ENCODE measurements at places on chromosomes 4 and X.

GRCh38 chrX:118825227-118825626, 1.6 kb downstream of the ZCCHC12 start:
- DNase-seq: no peak

GRCh38 chr4:94453391-94453963, 1.7 kb downstream of the PDLIM5 start:
- no peak for DNase-seq

DNA sequence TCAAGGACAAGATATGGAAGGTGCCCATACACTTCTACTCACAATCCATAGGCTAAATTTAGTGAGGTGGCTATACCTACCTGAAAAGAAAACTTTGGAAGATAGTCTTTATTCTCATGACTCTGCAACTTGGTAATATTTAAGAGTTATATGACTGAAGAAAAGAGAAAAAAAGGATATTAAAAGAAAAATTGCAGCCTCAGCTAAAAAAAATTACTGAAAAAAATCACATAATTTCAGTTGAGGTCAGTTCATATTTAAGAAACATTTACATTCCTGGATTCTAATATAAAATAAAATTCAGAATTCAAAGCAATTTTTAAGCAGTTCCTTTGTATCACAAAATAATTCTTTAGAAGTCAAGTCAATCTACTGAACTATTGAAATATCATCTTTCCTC, 166.5 kb downstream of the GABRG1 start:
- DNase-seq: no peak

- DNase-seq: no peak
Observed at GRCh38 chr4:119100655-119101054, 35.0 kb upstream of the MYOZ2 start.

DNA sequence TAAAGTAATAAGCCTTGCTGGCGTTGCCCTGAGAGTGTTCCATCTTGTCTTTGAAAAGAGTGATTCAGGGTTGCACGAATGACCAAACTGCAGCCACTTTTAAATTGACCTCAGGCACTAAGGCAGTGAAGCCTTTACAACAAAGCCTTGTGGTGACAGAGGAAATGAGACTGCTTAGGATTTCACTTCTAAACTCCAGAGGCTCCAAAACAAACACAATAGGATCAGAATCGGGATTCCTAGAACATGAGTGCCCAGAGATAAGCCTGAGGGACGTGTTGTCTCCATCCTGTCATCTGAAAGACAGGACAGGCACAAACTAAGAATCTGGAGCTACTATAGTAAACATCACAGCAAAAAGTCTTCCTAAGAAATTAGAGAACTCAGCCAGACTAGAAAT, 405.2 kb downstream of the PPARGC1A start:
- no peak for DNase-seq
